EH (cell line): ENCODE measurements at places on chromosomes 3 and 15.

DNA sequence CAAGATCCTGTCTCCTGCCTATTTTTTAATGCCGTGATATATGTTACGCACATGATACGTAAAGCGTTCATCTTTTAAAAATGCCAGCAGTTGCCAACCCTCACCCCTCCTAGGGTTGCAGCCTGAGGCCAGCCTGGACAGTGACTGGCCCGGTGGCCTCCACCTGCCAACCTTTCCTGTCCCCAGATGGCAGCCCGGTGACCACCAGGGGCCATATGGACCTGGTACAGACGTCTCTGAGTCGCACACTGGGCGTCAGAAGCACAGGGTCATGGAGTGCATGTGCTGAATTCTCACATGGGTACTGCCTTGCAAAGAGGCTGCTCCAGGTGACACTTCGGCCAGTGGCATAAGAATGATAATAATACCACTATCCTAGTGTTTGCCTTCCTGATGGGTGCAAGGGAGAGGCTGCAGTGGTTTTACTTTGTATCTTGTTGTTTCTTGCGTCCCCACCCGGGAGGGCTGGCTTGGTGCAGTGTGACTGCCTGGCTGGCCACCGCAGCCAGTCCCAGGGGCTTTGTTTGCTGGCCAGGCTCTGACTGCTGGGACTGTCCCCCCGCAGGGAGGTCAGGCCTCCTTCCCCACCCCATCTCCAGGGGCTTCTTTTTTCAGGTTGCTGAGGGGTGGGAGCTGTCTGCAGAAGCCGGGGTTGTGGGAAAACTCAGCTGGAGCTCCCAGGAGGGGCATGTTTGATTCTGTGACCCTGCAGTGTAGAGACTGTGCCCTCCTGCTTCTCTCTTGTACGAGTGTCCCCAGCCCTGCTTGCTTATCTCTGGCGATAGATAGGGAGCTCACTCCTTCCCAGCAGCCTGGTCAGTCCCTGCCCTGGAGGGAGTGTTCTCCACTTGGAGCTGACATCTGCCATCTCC lies 16.9 kb downstream of the FBLN2 start:
- no peak for DNase-seq

DNA sequence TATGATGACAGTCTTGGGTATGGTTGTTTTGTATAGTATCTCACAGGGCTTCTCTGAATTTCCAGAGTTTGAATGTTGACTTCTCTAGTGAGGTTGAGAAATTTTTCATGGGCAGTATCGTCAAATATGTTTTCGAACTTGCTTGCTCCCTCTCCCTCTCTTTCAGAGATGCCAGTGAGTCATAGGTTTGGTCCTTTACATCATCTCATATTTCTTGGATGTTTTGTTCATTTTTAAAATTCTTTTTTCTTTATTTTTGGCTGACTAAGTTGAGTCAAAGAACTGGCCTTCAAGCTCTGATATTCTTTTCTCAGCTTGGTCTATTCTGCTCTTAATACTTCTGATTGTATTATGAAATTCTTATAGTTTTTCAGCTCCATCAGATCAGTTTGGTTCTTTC lies 282.3 kb upstream of the NECTIN3 start:
- DNase-seq, result peak; percentile 78

DNA sequence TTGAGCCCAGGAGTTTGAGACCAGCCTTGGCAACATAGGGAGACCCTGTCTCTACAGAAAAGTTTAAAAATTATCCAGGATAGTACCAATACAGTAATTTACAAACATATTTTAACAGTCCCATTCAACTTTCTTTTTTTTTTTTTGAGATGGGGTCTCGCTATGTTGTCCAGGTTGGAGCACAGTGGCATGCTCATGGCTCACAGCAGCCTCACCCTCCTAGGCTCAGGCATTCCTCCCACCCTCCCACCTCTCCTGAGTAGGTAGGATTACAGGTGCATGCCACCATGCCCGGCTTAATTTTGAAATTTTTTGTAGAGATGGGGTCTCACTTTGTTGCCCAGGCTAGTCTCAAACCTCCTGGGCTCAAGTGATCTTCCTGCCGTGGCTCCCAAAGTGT lies 12.5 kb upstream of the MAP6D1 start:
- no peak for DNase-seq

GRCh38 chr3:116034794-116035193 lies 410.5 kb downstream of the LSAMP start:
- no peak for DNase-seq

DNA sequence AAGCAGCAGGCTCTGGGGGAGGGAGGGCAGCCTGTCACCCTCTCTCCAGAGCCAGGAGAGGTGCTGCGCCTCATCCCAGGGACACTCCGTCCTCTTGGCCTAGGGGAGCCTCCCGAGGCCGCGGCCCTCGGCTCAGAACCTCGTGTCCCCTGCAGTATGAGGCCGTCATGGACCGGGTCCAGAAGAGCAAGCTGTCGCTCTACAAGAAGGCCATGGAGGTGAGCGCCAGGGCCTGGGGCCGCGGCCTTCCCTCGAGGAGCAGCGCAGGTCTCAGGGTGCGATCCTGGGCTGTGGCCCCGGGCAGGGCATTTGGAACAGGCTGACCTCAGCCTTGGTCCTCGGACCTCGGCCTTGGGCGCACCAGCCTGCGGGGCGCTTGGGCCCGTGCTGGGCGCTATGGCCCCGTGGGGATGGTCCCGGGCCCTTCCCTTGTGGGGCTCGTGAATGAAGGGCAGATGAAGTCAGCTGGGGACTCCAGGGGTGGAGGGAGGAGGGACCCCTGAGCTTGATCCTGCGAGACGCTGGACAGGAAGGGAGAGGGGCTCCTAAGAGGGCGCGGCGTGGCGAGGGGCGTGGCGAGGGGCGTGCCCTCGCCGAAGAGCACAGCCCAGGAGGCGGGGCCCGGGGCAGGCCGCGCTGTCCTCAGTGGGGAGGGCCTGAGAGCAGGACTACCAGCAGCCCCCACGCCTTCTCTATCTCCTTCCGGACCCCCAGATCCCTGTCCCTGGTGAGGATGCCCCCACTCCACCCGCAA lies 32.9 kb downstream of the PSTPIP1 start:
- DNase-seq, result no peak

DNA sequence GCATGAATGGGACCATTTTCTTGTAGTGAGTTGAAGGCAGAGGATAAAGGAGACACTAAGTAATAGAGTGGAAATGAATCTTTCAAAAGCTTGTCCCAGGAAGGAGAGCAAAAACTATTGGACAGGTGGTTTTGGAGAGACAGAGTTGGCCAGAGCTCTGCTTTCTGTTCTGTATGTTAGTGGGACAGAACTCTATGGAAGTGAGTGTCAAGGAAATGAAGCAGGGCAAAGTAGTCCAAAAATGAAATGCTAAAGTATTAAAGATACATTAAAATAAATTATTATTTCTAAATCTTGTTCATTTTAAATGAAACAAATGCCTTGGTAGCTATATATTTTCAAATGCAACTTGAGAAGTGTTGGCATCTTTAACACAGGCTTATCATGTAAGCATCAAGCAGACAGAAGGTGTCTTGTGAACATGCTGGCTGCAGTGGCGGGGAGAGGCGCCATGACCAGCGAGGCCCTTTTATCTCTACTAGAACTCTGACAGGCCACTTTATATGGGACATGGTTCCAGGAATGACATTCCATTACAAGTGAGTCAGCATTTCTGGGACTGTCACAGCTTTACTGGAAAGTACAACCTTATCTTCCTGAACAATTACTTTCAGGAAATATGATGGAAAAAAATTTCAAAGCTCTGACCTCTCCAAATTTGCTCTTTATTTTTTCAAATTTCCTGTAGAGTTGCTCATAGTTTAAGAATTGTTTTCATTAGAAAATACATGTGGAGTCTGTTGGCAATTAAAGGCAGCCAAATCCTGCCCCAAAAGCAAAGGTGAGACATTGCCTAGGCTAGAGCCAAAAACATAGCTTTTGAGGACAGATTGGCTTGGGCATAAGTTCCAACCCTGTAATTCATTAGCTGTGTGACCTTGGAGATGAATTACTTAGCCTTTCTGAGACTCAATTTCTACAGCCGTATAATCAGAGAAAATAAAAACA lies 106.5 kb downstream of the ECT2 start:
- peak; percentile 43 for DNase-seq

DNA sequence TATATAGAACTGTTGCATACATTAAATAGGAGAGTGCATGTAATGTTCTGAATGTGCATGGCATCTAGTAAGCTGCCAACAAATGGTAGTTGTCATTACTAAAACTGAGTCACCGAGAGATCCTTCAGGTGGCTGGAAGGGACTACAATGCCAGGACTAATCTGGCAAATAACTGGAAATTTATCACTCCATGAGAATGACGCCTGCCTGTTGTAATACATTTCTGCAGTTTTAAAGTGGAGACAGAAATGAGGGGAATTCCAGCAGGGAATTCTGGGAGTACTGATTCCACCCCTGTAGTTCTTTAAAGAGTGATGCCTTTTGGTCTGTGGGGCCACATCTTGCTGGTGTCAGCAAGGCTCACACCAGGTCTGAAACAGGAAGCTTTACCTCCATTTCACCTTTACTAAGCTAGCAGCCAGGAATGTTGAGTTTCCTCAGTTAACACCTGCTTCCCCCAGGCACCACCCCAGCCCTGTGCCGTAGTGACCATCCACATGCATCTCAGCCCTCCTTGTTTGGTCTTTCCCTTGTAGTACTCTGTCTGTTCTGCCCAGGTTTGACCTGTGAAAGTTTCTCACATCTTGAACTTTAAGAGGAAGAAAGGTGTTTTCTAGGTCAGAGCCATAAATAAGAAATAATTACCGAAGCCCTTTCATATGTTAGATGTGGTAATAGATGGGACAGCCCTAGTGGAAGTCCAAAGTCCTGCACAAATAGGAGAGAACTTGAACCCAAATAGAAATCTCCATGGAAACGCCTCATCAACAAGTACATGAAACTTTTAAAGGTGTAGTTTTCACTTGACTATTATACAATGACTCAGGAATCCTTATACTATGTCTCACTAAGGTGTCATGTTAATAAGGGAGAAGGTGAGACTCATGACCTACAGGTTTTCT lies 56.7 kb upstream of the LMOD3 start:
- no peak for DNase-seq

DNA sequence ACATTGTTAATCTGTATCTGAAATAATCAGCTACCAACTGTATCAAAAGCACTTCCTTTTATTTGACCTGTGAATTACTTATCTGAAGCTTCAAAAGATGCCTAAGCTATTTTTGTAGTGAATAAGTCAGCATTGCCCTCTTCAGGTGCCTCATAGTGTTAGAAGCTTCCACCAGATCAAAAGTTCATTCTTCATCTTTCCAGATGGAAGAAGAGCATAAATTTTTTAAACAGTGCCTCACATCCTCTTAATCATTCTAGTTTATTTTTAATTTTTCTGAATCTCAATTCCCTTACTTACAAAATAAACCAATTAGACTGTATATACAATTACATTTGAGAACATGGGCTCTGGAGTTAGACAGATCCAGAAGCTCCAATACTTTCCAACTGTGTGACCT lies 65.0 kb downstream of the MYO5A start:
- peak; percentile 48 for DNase-seq

DNA sequence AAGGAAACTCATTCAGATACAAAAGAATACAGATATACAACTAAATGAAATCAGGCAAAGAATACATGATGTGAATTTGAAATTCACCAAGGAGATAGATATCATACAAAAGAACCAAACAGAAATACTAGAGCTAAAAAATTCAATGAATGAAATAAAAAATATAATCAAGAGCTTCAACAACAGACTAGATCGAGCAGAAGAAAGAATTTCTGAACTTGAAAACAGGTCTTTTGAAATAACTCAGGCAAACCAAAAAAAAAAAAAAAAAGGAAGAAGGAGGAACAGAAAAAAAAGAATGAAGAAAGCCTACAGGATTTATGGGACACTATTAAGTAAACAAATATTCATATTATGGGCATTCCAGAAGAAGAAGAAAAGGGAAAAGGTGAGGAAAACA lies 137.8 kb downstream of the DMXL2 start:
- DNase-seq, result no peak

- DNase-seq, result peak; percentile 38
These were observed 192.2 kb upstream of the THRB start for GRCh38 chr3:24686808-24687207.

GRCh38 chr3:101779047-101779821 lies at the start of gene NXPE3:
TSS of gene NXPE3 (plus strand) at chr3:101779211. CDS start at chr3:101785597, 6,386 bp downstream.
- peak; percentile 83 for DNase-seq

GRCh38 chr3:192915304-192915703 lies 2.4 kb downstream of the MB21D2 start:
- peak; percentile 75 for DNase-seq

DNA sequence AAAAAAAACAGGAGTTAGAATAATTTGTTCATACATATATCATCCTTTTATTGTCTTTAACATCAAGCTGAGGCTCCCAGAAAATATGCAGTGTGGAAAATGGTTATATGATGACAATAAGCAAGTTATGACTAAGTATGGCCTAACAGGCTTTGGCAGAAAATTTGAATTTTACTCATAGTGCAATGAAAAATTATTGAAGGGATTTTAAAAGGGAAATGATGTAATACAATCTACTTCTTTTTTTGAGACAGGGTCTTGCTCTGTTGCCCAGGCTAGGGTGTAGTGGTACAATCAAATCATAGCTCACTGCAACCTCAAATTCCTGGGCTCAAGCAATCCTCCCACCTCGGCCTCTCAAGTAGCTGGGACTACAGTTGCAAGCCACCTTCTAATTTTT lies 78.7 kb downstream of the FAIM start:
- DNase-seq, result no peak

GRCh38 chr3:82685761-82686160 lies 924.3 kb upstream of the GBE1 start:
- no peak for DNase-seq

DNA sequence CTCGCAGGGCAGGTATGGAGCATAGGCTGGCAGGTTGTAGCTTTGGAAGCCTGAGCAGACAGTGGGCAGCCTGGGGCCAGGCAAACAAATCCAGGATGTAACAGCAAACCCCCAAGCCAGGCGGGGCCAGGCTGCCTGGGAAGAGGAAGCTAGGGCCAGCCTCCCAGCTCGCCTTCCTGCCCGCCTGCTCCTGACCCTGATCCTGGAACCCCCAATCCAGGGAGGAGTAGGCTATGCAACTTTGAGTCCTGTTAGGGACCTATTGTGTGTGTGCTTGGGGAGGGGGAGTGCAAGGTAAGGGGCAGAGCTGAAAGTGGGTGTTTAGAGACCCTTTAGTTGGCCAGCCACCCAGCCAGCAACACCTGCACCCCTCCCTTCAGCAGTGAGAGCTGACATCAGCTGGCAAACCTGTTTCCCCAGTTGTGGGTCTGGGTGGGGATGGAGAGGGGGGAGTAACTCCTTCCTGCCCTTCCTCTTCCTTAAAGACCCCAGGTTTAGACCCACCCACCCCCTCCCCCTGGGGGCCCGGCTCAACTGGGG lies 2.5 kb downstream of the NBEAL2 start:
- DNase-seq, result no peak
